ENCODE measurements at places on chromosomes 13 and 19.
A peak's percentile ranks its signal among the peaks of the same experiment; 100 is the strongest.

DNA sequence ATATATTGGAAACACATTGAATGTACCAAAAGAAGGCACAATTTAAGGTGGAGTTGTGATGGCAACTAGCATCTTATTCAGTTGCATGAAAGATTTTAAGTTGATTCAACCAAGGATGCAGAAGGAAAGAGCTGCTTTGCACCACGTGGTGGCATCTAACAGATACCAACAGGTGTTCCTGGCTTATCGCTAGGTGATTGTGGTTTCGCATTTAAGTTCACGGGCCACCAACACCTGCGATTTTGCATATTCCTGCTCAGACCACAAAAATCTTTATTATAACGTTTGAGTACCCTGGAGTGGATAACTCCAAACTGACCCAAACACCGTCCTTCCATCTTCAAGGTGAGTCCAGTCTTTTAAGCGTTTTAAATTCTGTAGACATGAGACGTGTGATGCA, 45.3 kb downstream of the RGCC start:
- DNase-seq: no peak

GRCh38 chr19:12783291-12783848, 7.9 kb upstream of the JUNB start:
- no peak for DNase-seq

DNA sequence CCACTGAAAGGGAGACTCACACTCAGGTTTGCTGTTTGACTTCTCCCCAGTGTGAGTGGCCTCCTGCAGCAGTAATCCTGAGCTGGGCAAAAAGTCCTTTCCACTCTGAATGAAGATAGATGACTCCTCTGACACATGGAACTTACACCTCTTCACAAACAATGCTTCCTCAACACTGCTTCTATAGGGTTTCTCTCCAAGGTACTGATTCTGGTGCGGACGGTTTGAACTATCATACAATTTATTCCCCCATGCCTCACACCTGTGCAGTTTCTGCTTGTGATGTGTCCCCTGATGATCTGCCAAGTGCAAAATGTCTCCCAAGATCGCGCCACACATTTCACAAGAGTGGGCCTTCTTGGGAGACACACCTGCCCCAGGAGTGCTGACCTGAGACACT, 7.6 kb downstream of the ZNF418 start:
- peak; percentile 0 for DNase-seq

- DNase-seq: no peak
Observed at GRCh38 chr13:51818276-51818675, 14.3 kb upstream of the DHRS12 start.

DNA sequence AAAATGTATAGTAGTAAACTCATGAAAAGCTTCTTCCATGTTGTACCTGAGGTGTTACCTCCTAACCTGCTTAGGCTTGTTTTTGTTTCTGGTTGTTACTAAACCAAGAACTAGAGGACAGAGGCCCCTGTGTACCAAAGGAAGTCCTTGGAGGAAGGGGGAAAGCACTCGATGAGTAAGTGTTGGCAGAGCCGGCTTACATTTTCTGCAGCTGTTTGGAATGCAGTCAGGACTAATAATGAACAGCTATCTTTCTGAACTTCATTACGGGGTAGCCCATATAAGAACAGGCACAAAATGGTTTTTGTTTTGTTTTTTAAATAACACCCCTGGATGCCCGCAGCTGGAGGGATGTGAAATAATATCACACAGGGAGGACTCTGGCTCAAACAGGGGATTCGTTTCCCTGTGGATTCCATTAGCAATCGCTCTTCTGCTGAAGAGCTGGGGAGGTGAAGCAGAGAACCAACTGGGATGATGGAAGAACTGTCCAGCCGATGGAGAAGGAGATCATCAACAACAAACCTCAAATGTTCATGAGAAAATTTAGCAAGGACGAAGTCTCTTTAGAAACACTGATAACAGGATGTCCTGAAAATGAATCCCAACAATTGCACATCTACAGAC, 214.2 kb upstream of the MAB21L1 start:
- DNase-seq: peak; percentile 48

GRCh38 chr13:87878706-87879105, 207.5 kb downstream of the SLITRK5 start:
- DNase-seq: no peak

GRCh38 chr19:35882114-35882832, 13.9 kb downstream of the APLP1 start:
- DNase-seq: no peak

GRCh38 chr13:93412676-93413075, 186.1 kb downstream of the GPC6 start:
- DNase-seq: no peak

DNA sequence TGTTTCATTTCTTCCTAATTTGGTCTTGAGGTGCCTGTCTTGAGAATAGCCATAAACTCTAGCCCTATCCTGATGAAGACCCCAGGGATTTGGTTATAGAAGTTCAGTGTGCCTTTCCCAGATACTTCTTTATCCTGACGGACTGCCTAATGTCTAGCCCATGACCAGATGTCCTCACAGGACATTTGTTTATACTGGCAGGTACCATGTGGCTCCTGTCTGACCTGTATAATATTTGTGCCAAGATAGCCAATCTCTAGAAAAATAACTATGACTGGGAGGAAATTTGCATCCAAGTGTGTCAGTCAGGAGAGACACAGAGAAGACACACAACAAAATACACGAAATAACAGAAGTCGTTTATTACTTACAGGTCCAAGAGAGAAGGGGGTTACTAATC, 69.2 kb upstream of the MIR17HG start:
- DNase-seq: no peak

DNA sequence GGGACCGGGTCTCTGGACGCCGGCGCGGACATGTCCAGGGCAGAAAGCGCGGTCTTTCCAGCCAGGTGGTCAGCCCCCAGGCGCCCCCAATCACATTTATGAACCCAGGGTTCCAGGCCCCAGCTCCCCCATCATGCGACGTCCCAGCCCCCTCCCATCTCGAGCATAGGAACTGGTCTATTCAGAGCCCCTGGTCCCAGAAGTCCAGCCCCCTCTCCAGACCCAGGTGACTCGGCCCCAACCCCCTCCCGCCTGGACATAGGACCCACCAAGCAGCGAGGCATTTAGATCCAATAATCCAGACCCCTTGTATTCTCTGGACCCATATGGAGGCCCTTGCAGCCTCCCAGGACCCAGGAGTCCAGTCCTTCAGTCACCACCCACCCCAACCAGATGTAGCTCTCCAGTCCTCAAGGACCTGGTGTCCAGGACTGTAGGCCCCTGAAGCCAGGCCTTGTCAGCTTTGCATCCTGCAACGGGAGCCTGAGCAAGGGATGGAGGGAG, 501 bp downstream of the APLP1 start:
- no peak for DNase-seq

GRCh38 chr13:93767917-93768409, 541.4 kb downstream of the GPC6 start:
- no peak for DNase-seq

- DNase-seq: no peak
Observed at GRCh38 chr13:24152292-24153214, 8.0 kb upstream of the SPATA13 start.

- DNase-seq: no peak
Observed at GRCh38 chr19:9835507-9835949, 410 bp downstream of the PIN1 start.

- no peak for DNase-seq
Observed at GRCh38 chr13:80817979-80818378, 477.1 kb upstream of the SPRY2 start.

GRCh38 chr19:34961775-34962686, 2.0 kb downstream of the ZNF792 start:
- DNase-seq: peak; percentile 65

DNA sequence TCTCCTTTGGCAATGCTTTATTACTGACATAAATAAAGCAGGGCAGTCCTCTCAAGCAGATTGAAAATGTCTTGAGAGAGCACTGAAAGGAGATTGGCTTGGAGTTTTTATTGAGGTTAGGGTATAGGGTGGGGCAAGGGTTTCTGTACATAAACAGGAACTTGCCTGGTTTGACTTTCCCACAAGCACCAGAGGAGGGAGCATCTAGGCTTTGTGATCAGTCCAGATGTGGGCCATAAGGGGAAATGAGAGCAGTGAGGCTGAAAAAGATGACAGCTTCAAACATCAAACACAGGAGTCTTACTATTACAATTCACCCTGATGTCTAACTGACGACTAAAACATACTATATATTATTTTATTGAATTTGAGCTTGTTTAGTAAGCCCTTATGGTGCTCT, 260.9 kb downstream of the MTUS2 start:
- DNase-seq: no peak

GRCh38 chr13:98013241-98013640, 59.8 kb downstream of the IPO5 start:
- no peak for DNase-seq

- no peak for DNase-seq
Observed at GRCh38 chr19:48064509-48064908, 20.6 kb upstream of the CABP5 start.

GRCh38 chr19:40200341-40201099, 9.3 kb downstream of the MAP3K10 start:
- DNase-seq: no peak

DNA sequence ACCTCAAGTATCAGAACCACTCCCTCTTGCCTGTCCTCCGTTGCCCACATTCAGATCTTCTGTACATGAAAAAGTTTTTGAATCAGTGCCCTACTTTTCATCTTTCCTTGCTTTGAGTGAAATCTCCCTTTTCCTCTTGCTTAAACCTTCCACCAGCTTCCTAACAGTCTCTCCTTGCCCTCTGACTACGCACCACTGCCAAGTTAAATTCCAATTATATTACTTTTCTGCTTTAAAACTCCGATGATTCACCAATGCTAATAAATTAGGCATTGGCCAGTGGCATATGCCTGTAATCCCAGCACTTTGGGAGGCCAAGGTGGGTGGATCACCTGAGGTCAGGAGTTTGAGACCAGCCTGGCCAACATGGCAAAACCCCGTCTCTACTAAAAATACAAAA, 30.7 kb upstream of the RFXAP start:
- no peak for DNase-seq

DNA sequence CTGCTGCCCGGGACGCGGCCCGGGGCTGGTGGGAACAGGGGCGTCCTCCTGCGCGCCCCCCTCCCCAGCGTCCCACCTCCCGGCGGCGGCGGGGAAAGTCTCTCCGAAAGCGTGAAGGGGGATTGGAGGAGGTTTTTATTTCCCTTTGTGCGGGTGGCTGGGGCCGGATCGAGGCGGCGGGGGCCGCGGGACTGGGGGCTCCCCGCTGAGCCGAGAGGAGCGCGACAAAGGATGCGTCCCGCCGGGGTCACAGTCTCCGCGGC, 132 bp downstream of the SHD start:
- DNase-seq: no peak

- DNase-seq: no peak
Observed at GRCh38 chr13:50244713-50245574, 229.7 kb downstream of the KCNRG start.

GRCh38 chr19:43675269-43675879, 5.4 kb upstream of the PLAUR start:
- peak; percentile 56 for DNase-seq

DNA sequence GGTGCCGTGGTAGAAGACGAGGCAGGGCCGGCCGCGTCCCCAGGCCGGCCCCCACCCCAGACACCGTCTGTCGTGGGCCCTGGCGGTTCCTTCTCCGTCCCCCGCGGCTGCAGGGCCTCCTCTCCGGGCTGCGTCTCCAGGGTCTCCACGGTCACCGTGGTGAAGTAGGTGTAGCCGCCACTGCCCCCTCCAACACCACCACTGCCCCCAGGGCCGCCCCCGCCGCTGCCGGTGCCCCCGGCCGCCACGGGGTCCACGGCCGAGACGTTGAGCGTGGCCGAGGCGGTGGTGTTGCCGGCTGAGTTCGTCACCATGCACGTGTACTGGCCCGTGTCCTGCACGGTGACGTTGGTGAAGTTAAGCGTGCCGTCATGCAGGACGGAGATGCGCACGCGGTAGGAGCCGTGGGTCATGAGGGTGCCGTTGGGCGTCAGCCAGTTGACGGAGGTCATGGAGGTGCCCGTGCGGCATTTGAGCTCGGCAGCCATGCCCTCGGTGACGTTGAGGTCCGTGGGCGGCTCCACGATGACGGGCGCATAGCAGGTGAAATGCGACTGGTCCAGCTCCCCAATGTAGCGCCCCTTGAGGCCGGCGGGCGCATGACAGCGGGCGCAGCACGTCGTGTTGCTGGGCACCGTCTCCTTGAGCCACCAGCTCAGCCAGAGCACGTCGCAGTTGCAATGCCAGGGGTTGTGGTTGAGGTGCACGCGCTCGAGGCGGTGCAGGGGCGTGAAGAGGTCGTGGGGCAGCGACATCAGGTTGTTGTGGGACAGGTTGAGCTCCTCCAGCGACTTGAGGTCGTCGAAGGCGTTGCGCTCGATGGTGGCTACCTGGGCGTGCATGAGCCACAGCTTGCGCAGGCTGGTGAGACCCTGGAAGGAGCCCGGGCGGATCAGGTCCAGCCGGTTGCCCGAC, 4.6 kb upstream of the ASPDH start:
- no peak for DNase-seq

DNA sequence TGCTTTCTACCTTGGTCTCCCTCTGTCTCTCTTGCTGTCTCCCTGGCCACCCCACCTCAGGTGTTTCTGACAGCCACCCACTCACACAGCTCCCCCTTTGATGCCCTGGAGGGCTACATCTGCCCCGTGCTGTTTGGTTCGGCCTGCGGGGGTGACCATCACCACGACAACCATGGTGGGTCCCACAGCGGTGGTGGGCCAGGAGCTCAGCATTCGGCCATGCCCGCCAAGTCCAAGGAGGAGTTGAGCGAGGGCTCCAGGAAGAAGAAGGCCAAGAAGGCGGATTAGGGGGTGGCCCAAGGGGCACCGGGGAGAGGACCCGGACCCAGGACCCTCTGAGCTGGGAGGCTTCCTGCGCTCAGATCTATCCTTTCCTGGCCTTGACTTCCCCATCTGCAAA, 27.1 kb downstream of the TMEM38A start:
- DNase-seq: no peak

DNA sequence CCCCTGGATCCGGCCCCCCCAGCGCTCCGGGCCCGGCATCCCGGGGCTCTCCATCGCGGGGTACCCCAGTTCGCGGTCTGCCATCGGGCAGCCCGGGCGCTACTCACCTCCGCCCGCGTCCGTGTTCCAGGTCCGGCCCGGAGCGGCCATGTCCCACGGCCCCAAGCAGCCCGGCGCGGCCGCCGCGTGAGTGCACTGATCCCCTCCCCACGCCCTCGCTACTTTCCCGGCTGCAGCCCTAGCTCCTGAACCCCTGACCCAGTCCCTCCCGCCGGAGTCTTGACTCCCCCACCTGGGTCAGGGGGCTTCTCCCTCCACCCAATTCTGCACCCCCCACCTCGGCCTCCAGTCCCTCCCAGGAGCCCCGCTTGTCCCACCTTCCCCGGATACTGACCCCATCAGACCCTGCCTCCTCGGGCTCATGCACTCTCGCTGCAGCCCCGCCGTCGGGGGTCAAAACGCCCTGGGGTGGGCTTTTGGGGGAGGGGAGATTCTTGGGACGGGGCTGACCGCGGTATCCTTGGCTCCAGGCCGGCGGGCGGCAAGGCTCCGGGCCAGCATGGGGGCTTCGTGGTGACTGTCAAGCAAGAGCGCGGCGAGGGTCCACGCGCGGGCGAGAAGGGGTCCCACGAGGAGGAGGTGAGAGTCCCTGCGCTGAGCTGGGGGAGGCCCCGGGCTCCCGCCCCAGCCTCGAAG, 566 bp downstream of the HMG20B start:
- no peak for DNase-seq
